ENCODE measurements at places on chromosomes 4 and X.

- DNase-seq, result no peak
Measured at GRCh38 chr4:176185051-176185450, 10.3 kb downstream of the SPATA4 start.

DNA sequence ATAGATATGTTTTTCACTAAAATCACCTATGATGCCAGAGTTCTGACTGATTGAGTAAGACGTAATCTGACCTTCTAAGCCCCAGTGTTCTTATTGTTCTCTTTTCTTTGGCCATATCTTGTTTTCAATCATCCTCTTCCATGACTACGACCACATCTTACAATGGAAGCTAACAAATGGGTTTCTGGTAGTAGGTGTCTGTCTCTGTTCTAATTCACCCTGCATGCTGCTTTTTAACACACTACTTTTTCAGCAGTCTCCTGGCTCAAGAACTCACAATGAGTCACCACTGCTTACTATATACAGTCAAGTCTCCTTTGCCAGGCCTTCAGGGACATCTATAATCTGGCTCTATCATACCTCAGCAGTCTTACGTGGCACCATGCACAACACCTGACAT, 146.1 kb downstream of the NEXMIF start:
- no peak for DNase-seq

- DNase-seq, result peak; percentile 49
Measured at GRCh38 chrX:39855748-39856129, 242.0 kb downstream of the BCOR start.

GRCh38 chrX:45186643-45187026, 14.0 kb downstream of the DIPK2B start:
- no peak for DNase-seq

DNA sequence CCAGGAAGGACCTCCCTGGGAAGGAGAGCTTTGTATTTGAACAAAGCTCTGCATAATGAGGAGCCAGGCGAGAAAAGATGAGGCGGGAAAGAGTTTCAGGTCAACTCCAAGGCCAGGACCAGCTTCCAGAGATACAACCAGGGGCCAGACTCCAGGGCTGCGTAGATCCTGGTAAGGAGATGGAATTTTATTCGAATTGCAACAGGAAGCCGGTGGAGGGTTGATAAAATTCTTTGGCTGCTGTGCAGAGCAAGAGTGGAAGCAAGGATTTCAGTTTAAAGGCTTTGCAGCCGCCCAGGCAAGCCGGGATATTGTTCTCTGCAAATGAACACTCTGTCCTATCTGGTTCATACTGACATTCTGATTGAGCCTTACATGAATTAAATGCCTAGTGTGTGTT, 40.2 kb upstream of the CBR4 start:
- no peak for DNase-seq

- no peak for DNase-seq
Measured at GRCh38 chr4:182862141-182862875, 54.9 kb downstream of the DCTD start.

GRCh38 chrX:103417370-103417769, 41.0 kb downstream of the BEX3 start:
- no peak for DNase-seq

- no peak for DNase-seq
Measured at GRCh38 chr4:32140636-32141035, 1420.5 kb downstream of the PCDH7 start.

Data from activated CD4-positive, CD25-positive, alpha-beta regulatory T cell treated with anti-CD3 and anti-CD28 coated beads, Interleukin-2, amount 50 U/mL, for 16 hours (primary cell).